ENCODE measurements at places on chromosomes 16 and 17.

DNA sequence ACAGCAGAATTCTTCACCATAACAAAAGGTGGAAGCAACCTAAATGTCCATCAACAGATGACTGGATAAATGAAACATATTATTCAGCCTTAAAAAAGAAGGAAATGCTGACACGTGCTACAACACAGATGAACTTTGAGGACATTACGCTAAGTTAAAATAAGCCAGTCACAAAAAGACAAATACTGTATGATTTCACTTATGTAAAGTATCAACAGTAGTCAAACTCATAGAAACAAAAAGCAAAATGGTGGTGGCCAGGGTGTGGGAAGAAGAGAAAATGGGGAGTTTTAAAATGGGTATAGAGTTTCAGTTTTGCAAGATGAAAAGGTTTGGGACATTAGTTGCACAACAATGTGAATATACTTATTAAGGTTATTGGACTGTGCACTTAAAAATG lies 49.8 kb upstream of the MTMR4 start:
- DNase-seq: no peak

DNA sequence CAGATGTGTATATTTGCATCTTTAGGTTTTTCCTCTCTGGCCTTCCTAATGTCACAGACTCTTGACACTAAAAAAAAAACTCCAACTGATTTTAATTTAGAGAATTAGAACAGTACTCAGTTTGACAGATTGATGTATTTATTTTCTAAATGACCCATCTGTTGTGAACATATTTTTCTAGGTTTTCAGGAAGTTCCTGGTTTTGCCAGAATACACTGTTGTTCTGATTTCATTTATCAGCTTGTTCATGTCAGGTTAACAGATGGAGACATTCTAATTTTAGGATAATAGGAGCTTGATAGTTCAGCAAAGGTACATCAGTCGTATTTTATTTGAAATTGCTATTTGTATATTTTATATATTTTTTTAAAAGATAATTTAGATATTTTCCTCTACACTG lies 133.4 kb downstream of the TANC2 start:
- no peak for DNase-seq

- DNase-seq: no peak
Observed at GRCh38 chr16:53541326-53541725, 38.3 kb upstream of the AKTIP start.

DNA sequence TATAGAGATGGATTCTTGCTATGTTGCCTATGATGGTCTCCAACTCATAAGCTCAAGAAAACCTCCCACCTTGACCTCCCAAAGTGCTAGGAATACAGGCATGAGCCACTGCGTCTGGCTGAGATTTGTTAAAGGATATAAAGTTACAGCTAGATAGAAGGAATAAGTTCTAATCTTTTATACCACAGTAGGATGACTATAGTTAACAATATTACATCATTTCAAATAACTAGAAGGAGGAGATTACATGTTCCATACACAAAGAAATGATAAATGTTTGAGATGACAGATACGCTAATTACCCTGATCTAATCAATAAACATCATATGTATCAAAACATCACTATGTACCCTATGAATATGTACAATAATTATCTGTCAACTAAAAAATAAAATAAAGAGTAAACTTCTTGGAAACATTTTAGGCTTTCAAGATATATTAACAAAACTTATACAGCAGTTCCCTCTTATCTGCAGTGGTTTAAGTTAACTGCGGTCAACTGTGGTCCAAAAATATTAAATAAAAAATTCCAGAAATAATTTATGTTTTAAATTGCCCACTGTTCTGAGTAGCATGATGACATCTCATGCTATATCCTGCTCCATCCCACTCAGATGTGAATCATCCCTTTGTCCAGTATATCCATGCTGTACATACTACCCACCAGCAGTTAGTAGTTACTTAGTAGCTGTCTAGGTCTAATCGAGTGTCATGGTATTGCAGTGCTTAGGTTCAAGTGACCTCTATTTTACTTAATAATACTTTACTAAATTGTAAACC lies 129.2 kb upstream of the NACA2 start:
- DNase-seq: no peak

DNA sequence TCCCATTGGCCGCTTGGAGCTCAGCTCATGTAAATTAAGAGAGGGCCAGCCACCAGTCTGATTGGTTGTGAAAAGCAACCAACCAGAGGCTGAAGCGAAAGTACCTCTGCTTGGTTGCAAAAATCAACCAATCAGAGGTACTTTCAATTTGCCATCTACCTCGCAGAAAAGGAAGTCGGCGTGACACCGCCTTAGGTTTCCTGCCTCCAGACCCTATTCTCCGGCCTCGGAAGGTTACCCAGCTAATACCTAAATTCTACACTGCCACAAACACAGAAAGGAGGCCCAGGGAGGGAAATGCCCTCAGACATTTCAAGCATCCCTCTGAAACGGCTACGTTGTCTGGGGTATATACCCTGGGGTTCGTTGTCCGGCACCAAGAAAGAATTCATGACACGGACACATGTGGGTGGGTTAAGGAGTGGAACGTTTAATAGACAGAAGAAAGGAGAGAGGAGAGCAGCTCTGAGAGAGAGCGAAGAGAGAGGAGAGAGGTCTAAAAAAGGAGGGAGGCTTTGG lies 481.3 kb downstream of the TMEM114 start:
- DNase-seq: no peak

GRCh38 chr17:879546-880442 lies 97.6 kb downstream of the MRM3 start:
- no peak for DNase-seq

- no peak for DNase-seq
Observed at GRCh38 chr17:28471531-28472342, 1.7 kb upstream of the SLC13A2 start.
